Type B pancreatic cell (in vitro differentiated cells): ENCODE measurements at places on chromosomes 11 and 22. TPM values are rescaled to one million over a fixed set of nuclear protein-coding genes. Genes with fewer than 3 reads are reported as not detected.

The EI24 gene
- 102 and 114 TPM in 2 replicates for total RNA-seq

DNA sequence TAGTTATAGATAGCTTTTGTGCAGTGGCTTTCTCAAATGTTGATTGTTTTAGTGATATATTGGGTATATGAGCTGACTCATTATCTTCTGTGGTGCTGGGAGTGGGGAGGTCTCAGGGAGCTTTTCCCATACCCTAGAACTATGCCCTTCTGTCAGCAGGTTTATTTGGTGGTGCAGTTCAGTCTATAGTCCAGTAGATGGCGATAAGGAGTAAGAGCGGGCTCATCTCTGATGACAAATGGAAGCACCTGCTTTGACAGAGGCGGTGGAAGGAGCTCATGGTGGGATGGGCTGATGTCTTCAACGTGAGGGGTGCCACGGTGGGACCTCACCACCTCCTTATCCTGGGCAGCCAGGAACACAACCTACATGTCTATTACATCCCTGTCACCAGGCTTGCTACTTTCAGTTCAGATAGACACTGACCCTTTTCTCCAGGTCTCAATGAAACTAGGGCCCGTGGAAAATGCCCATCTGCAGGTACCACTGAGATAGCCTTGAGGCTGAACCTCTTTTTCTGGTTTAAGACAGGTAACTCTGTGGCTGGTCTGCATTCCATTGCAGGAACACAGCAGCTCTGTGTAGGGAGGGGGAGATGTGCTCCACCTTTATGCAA, 13.0 kb upstream of the OR6A2 start:
- DNase-seq = no peak

DNA sequence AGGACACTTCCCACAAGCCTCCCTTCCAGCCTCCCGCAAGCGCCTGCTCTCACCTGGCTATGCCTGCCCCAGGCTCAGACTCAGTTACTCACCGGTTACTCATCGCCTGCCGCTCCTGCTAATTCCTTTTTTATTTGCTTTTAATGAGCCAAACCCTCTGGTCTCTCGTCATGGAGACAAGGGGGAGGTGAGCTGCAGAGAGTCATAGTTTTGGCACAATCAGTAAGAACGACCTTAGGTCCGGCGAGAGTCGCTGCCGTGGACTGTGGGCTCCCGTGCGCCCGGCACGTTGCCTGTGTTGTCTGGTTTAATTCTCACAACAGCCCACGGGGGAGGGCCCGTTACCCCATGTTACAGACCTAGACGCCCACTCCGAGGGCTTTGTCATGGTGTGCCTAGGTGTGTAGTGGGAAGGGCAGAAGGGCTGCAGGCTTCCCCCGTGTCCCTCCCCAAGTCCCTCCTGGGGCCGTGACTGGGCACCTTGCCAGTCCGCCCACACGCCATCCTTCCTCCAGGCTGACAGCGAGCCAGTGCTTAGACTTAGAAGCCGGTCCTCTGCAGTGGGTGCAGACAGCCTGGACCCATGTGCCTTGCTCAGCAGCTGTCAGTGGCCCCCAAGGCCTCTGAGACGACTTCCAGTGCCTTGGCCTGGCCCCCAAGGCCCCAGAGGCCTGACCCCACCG, 42.2 kb downstream of the WNT7B start:
- DNase-seq = no peak

GRCh38 chr22:50247748-50248147, 2.9 kb upstream of the TUBGCP6 start:
- no peak for DNase-seq

GRCh38 chr11:67136156-67136555, 17.1 kb downstream of the KDM2A start:
- DNase-seq = no peak

DNA sequence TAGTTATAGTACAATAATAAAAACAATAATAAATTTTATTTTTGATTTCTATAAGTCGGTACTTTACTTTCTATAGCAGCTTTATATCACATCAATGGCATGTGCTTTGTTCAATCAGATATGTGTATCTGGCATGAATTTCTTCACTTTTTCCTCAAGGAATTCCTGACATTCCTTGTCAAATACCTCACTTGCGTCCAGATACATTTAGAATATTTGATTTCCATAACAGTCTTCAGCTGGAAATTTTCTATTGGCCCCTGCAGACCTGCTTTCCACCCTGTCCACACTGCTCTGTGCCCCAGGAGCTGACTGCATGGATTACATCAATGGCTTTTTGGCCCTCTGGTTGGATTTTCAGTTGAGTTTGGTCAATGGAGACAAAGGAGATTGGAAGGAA, 93.2 kb downstream of the FAR1 start:
- no peak for DNase-seq

The ARL2 gene
- total RNA-seq = 63.0 and 65.8 TPM in 2 replicates

DNA sequence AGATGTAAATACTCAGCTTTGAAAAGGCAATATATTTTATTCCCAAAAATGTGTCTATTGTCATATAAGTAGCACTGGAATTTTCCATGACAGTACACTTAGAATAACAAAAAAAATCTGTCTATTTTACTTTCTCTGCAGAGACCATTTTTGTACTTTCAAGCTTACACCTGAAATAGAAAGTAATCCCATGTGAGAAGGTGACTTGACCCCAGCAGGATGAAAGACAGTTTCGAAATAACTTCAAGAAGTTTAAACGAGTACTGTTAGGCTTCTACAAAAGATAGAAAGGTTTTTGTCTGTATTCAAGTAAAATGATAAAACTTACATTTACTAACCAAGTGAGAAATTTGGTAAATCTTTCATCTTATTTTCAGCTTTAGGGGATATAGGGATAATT, 259.9 kb upstream of the CTSC start:
- no peak for DNase-seq

The RAPSN gene
- total RNA-seq = 0.19 and 0.39 TPM in 2 replicates

DNA sequence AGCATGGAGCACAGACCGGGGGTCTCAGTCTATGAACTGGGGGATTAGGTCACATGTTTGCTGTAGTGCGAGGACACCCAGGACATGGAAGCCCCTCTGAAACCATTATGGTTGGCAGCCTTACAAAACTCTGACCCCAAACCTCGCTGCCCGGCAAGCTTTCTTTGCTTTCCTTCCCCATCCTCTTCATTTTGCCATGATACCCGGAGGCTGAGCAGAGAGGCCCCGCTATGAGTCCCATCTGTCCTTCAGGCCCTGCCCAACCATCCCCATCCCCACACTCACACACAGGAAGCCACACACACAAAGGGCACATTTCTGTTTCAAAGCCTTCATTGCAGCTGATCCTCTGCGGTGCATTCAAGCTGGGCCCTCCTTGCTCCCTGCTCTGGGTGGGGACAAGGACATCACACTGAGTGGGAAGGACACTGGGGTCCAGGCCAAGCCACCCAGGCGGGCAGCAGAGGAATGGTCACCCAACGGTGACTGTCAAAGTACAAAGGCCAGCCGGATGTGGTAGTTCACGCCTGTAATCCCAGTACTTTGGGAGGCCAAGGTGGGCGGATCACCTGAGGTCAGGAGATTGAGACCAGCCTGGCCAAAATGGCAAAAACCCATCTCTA, 176.5 kb downstream of the CTTN start:
- DNase-seq = no peak

The GRM5 gene
- total RNA-seq = 0.17 and 0.38 TPM in 2 replicates

The FGF19 gene
- total RNA-seq = 1.7 and 3.5 TPM in 2 replicates

DNA sequence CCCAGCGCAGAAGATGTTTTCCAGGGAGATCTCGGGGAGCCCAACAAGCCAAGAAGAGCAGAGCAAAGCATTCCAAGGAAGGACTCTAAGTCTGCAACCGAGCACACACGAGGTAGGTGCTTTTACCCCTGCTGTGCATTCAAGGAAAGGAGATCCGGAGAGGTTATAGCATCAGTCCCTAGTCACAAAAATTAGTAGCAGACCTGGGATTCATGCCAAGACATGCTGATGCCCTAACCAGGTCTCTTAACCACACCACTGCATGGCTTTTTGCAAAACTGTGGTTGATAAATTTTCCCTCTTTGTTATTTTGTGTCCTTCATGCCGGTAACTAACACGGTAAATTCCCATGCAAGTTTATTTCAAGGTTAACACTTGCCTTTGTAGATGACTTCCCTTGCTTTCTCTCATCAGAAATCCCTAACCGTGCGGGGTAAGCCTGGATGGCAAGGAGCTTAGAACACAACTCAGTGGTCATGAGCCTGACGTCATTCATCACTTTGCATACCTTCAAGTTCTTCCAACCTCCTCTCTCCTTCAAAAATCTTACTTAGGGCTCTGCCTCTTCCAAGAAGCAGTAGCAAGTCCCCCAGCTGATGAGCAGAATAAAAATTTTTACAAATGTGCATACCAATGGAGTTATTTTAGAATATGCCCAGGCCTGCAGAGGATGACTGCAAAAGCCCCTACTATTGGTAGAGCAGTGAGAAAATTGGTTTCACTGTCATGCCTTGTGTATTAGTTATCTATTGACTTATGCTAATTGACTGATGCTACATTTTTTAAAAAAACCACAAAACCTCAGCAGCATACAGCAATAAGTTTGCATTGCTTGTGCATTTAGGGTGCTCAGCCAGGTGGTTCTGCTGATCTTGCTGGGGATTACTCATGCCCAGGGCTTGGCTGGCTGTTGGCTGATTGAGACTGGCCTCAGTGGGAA, 465.1 kb downstream of the MN1 start:
- DNase-seq = peak; percentile 31

DNA sequence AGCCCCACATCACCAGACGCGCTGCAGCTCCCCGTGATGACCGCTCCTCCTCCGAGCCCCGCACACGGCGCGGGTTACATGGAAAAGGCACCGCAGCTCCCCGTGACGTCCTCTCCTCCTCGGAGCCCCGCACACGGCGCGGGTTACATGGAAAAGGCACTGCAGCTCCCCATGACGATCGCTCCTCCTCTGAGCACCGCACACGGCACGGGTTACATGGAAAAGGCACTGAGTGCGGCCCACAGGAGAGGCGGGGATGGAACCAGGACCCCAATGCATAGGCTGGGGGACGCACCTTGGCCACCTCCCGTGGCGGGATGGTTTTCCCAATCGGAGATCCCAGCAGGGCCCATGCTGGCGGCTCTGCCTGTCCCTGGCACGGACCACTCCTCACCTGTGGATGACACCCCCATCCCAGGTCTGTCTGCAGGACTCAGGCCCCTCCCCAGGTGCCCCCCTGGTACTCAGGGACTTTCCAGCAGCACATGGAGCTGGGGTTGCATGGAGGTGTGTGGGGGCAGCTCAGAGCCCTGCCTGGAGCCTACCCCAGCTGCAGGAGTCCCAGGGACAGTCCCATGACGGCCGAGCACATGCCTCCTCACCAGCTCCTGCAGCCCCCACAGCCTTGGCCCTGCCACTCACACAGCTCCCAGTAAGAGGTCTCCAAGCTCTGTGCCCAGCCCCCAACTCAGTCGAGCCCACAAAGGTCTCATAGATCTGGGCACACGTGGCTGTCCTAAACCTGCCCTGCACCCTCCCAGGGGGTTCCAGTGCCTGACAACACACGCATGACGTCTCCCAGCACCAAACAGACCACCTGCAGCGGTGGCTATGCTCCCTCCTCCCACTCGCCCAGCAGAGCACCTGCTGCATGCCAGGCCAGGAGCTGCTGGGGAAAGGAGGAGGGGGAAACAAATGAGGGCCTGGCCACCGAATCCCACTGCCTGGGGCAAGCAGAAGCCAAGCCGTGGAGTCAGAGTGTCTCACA, 166.6 kb downstream of the BRD1 start:
- DNase-seq = peak; percentile 60

The OR52H1 gene
- not detected in 2 replicates for total RNA-seq

- no peak for DNase-seq
Measured at GRCh38 chr11:73866586-73866996, 10.1 kb downstream of the COA4 start.

The JAM3 gene
- total RNA-seq = 6.3 and 50.3 TPM in 2 replicates

The ABCG4 gene
- total RNA-seq = 1.3 TPM in 1 of 2 replicates, not detected in the other

DNA sequence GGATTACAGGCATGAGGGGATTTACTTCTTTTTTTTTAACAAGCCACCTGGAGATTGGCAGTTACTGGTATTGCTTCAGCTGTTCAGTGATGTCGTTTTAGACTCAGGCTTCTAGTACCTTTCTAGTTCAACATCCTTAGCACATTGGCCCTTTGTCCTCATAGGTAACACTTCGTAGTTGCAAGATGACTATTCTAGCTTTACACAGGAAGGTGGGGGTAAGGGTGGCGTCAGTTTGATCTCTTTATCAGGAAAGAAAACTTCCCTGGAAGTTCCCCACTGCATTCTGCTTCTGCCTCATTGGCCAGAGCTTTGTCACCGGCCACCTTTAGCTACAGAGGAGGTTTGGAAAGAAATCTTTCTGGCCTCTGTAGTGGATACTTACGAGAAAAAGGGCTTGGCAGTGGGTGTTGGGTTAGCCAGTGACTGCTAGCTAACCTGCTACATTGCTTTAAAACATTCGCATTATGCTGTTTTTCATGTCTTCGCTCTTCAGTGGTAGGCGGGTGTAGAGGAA, 40.7 kb downstream of the SFI1 start:
- no peak for DNase-seq

The RASL10A gene
- total RNA-seq = 0.62 and 1.5 TPM in 2 replicates

DNA sequence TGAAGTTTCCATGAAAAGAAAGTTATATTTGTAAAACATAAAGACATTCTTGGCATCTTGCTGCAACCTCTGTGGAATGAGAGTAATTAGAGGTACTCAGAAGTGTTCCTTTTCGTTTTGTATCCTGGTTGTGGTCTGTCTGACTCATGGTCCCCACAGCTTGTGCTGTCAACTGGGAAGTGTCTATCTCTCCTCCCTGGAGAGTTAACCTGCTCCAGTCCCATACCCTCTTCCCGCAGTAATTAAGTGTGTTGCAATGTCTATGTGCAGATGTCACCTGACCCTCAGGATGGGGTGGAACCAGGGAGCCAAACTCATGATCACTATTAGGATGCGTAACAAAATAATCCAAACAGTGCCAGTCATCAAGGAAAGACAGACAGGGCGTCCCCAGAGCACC, 23.0 kb upstream of the ZDHHC13 start:
- no peak for DNase-seq

GRCh38 chr11:31799435-31800397, 11.4 kb downstream of the PAX6 start:
- DNase-seq = no peak

DNA sequence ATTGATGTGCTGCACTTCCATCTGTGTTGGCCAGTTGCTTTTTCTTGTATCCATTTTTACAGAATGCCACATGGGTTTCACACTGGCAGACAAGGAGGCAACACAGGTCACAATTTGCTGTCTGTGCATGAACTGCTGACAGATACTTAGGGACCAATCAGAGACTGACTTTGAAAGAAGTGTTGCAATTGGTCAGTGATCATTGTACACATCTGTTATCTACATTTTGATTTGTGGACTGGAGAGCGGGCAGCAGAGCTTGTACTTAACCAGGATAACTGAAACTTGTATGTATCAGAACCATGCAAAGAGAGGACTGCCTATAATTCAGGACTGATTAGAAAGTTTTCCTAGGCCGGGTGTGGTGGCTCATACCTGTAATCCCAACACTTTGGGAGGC, 21.8 kb downstream of the PRR5 start:
- DNase-seq = no peak

DNA sequence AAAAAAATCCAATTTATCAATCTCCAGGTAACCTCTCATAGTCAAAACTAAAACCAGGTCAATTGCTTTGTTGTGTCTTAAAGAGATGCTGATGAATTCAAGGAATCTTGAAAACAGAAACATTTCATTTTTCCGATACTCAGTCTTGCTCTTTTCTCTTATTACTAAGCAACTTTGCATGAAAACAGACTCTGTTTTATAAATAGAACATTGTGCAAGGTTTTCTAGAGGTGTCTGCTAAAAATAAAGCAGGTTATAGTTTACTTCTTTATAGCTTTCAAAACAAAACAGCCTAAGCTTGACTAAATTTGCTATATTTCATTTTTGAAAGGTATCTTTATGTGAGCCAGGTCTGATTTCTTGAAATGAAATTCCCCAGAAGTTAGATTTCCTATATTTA, 109.3 kb downstream of the ARL14EP start:
- DNase-seq = no peak

The TENM4 gene
- 33.4 and 156 TPM in 2 replicates for total RNA-seq

The STARD10 gene
- total RNA-seq = 170 and 313 TPM in 2 replicates
